Cardiac septum (tissue), 1 donor: ENCODE measurements at places on chromosomes 1 and 21. TPM values are rescaled to one million over a fixed set of nuclear protein-coding genes. Genes with fewer than 3 reads are reported as not detected.

F13B gene
- total RNA-seq = not detected

- DNase-seq = peak; percentile 83
Observed at GRCh38 chr1:54287176-54287650, 87.2 kb downstream of the MRPL37 start.

GRCh38 chr1:209527993-209528717 is 55.4 kb upstream of the CAMK1G start:
- no peak for DNase-seq

GRCh38 chr1:99551812-99552614 is 93.9 kb upstream of the PALMD start:
- no peak for DNase-seq

GRCh38 chr1:185050823-185051451 is 5.6 kb downstream of the RNF2 start:
- DNase-seq = no peak
